Mucosa of gallbladder (tissue), 1 donor: ENCODE measurements at places on chromosomes 4 and X. TPM values are rescaled to one million over a fixed set of nuclear protein-coding genes. Genes with fewer than 3 reads are reported as not detected.

The SLC49A3 gene
- 13.9 TPM for total RNA-seq

The MAGEA1 gene
- total RNA-seq: not detected

The TACR3 gene
- total RNA-seq: 0.23 TPM

DNA sequence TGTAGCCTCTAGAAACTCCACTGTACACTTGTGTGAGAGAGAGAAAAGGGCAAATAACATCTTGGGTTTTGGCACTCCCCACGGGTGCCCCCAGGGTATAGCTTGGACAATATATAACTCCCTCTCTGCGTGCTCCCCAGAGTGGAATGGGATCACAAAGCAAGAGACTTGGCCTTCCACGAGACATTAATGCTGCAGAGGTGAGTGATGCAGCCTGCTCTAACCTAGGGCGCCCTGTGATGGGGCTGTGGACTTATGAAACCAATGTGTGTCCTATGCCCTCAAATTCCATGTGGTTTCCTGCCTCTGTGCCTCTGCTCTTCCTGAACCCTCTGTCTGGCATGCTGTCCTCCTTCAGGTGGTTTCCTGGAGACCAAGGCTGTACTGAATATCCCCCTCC lies 22.0 kb upstream of the FAM9C start:
- DNase-seq: no peak

The SEC24D gene
- 90.6 TPM for total RNA-seq

DNA sequence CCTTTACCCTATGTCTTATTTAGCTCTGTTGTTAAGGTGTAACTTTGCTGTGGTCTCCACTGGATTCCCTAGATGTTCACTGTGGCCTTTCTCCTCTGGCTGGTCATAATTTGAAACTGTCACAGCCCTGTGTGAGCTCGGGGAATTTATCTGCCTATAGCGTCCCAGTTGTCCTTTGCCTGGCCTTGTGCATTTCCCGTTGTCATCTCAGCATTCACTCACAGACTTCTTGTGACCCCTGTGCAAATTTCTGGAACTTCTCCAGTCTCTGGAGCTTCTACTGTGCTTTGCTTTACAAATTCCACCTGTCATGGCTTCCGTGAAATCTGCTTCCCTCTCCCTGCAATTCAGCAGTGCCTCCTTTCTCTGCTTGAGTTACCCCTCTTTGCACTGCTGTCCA lies 106.7 kb downstream of the WWC2 start:
- no peak for DNase-seq

DNA sequence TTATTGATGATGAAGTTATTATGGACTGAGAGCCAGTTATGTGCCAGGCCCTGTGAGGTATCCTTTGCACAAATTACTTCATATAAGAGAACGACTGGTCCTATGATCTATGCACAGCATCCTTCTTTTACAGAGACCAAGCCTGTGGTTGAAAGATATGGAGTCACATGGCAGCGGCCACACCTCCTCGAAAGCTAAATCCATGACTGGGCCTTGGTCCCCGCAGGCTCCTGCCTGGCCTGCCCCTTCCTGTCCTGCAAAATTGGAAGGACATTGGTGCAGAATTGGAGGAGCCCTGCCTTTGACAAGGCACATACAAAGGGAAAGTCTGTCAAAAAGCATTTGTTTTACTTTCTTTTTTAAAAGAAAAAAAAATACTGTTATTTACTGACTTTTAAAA lies 18.3 kb downstream of the SORBS2 start:
- no peak for DNase-seq

- DNase-seq: no peak
Observed at GRCh38 chr4:58940167-58940566, 1830.0 kb upstream of the IGFBP7 start.

The MAP3K15 gene
- total RNA-seq: 0.12 TPM

The TCEAL7 gene
- total RNA-seq: 8.1 TPM

DNA sequence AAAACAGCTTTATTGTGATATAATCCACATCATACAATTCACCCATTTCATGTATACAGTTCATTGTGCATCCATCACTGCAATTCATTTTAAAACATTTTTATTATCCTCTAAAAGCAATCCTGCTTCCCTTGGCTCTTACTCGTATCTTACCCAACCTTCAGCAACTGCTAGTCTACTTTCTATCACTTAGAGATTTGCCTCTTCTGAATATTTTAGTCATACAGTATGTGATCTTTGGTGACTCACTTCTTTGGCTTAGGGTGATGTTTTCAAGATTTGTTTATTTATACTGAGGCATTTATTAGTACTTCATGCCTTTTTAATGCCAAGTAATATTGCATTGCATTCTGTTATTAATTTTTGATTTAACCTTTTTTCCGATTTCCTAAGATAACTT lies 15.0 kb upstream of the MSMO1 start:
- no peak for DNase-seq

The CT55 gene
- not detected for total RNA-seq

DNA sequence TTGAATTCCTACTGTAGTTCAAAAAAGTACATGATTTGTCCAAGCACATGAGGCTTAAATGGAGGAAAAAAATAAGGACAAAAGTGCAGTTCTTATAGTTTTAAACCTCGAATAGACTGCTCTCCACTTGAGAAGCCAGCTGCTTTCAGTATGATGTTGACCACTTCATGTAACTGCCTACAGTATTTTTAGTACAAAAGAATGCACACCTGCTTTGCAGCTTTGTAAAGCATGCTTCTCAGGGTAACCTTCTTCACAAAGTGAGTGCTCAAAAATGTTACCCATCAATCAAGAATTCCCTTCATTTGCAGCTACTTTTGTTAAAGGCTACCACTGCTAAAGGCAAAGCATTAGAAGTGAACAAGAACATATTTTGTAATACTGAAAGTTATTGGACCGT lies 83.4 kb upstream of the FAM47B start:
- DNase-seq: no peak
